ENCODE measurements at places on chromosomes 5 and 9. TPM values are rescaled to one million over a fixed set of nuclear protein-coding genes. Genes with fewer than 3 reads are reported as not detected.
A peak's percentile ranks its signal among the peaks of the same experiment; 100 is the strongest.

The GPX8 gene
- total RNA-seq, result 233 TPM

The PCDHA11 gene
- not detected for total RNA-seq

The MCIDAS gene
- not detected for total RNA-seq

The LCN1 gene
- total RNA-seq, result not detected

- H3K4me3 ChIP-seq, result no peak overlapping the region
- H3K27me3 ChIP-seq, result 0 out of 2 replicates have a peak, but pooled peaks cover 3% of the 10 kb centered on the region
- H3K4me1 ChIP-seq, result no peaks in the 10 kb centered on the region
- DNase-seq, result no peak
- no peaks in the 10 kb centered on the region for H3K36me3 ChIP-seq
These were observed 8.2 kb upstream of the CAMK4 start for GRCh38 chr5:111215971-111216370.

- DNase-seq, result peak; percentile 29
- H3K36me3 ChIP-seq, result peaks cover 31% of the 10 kb centered on the region
- no peak overlapping the region for H3K4me3 ChIP-seq
- peak overlapping the region; percentile 31 for H3K27ac ChIP-seq
- H3K27me3 ChIP-seq, result no peaks in the 10 kb centered on the region
These were observed 38.5 kb downstream of the STOM start for GRCh38 chr9:121331549-121331948.

GRCh38 chr5:92552206-92553160, 1028.5 kb downstream of the NR2F1-AS1 start:
- peak overlapping the region; percentile 45 for H3K4me3 ChIP-seq
- DNase-seq, result peak; percentile 96
- H3K27me3 ChIP-seq, result no peaks in the 10 kb centered on the region
- peak overlapping the region; percentile 94 for H3K27ac ChIP-seq

- peak overlapping the region; percentile 52 for H3K27ac ChIP-seq
- H3K27me3 ChIP-seq, result 0 out of 2 replicates have a peak, but pooled peaks cover 7% of the 10 kb centered on the region
- H3K4me3 ChIP-seq, result peak overlapping the region; percentile 84
- DNase-seq, result peak; percentile 86
- no peaks in the 10 kb centered on the region for H3K36me3 ChIP-seq
These were observed 449 bp upstream of the PCSK5 start for GRCh38 chr9:75889977-75890471.

DNA sequence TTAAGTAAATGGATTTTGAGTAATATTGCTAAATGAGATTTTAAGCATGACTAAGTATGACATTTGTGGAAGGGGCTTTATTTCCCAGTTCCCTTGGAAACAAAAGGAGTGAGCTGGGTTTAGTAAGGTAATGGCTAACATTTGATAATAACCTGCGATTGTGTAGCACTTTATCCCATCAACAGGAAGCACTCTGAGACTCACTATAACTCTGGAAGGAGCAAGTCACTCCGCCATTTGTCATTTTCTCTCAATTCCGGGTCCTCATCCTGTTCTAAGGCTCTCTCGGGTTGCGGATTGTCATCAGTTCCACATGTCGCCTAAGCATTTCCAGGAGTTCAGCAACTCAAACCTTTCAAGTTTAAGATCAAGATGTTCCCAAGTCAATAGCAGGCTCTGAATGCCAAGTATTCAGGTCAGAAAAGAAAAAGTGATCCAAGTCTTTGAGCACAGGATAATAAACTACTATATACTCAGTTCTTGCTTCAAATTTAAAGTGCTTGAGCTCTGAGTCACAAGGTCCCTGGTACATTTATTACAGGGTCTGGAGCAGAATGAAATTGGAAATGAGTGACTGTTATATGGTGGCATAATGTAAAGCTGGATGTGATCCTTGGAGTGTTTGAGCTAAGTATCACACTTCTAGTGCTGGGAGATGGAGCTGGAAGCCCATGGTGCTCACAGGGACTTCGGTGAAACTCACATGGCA, 39.3 kb downstream of the CAPSL start:
- no peaks in the 10 kb centered on the region for H3K36me3 ChIP-seq
- no peak for DNase-seq
- peaks cover 7% of the 10 kb centered on the region for H3K4me1 ChIP-seq
- H3K4me3 ChIP-seq, result no peak overlapping the region

DNA sequence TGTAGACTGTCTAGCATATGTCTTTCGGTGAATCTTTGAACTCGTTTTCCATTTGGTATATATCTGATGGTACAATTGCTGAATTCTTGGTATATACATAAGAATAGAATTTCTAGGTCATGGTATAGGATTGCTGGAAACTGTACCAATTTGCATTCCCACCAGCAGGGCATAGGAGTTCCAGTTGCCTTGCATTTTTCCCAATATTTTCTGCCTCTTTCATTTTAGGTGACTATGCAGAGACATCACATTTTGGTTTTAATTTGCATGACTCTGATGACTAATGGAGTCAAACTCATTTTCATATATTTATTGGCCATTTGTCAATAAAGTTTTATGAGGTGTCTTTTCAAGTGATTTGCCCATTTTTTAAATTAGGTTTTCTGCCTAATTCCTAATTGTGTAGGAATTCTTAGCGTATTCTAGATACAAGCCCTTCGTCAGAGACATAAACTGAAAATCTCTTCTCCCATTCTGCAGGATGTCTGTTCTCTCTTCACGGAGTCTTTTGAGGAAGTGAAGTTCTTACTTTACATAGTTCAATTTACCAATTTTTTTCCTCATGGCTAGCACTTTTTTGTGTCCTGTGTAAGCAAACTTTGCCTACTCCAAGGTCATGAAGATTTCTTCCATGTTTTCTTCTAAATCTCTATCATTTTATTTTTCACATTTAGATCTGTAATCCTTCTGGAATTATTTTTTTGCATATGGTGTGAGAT, 28.9 kb upstream of the PDCD1LG2 start:
- no peak overlapping the region for H3K4me3 ChIP-seq
- peak; percentile 10 for DNase-seq
- H3K27ac ChIP-seq, result no peak overlapping the region
- no peaks in the 10 kb centered on the region for H3K27me3 ChIP-seq

GRCh38 chr9:71308454-71308853, 187.0 kb upstream of the TRPM3 start:
- no peaks in the 10 kb centered on the region for H3K36me3 ChIP-seq
- no peak for DNase-seq
- no peaks in the 10 kb centered on the region for H3K4me1 ChIP-seq
- H3K27me3 ChIP-seq, result no peaks in the 10 kb centered on the region
- no peak overlapping the region for H3K4me3 ChIP-seq

GRCh38 chr5:11719888-11720481, 184.3 kb downstream of the CTNND2 start:
- no peaks in the 10 kb centered on the region for H3K4me1 ChIP-seq
- H3K27me3 ChIP-seq, result no peaks in the 10 kb centered on the region
- no peak overlapping the region for H3K27ac ChIP-seq
- no peak overlapping the region for H3K4me3 ChIP-seq
- DNase-seq, result peak; percentile 15

DNA sequence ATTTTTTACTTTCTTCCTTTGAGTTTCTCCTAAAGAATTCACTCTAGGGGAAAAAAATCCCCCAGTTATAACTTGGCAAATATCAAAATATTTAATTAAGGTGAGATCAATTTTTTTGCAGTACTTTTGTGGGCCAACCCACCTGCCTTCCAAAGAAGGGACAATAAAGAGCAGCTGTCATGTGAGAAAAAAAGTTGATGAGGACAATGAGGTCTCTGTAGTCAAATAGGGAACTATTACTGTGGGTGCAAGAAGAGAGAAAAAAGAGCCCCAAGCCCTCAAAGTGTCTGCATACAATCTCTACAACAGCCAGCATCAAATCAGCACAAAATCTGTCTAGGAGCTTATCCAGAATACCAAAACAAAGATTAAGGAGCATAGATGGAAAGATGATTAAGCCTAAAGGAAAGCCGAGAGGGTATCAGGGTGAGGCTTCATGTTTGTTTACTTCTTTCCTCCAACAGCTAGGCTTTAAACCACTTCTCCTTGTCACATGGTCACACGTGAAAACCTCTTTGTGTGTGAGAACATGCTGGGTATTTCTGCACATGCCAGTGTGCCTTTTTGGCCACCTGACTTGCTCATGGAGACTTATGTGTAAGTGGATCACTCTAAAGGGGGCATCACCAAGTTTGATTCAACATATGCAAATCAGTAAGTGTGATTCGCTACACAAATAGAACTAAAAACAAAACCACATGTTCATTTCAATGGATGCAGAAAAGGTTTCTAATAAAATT, 19.2 kb upstream of the FYB1 start:
- H3K4me1 ChIP-seq, result no peaks in the 10 kb centered on the region
- H3K27ac ChIP-seq, result no peak overlapping the region
- H3K4me3 ChIP-seq, result no peak overlapping the region
- no peak for DNase-seq
- H3K36me3 ChIP-seq, result no peaks in the 10 kb centered on the region

DNA sequence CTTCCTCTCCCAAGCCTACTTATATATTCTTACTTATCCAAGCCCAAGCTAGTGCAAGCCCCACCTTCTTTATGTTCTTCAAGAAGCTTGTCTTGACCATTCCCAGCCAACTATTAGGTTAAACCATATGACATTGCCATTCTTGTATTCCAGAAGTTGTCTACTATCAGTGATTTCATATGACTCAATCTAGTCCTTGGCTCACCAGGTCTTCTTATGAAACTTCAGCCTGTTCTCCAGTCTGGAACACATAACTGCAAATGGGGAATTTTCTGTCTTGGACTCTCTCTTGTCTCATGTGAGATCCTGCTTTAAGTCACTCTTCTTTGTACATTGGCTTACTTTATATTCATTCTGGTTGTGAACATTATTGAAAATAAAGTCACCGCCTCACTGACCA, 130.7 kb downstream of the TTLL11 start:
- H3K4me3 ChIP-seq, result no peak overlapping the region
- peak; percentile 54 for DNase-seq
- no peaks in the 10 kb centered on the region for H3K36me3 ChIP-seq
- no peaks in the 10 kb centered on the region for H3K27me3 ChIP-seq

- H3K27me3 ChIP-seq, result no peaks in the 10 kb centered on the region
- peak; percentile 39 for DNase-seq
- H3K36me3 ChIP-seq, result peaks cover 16% of the 10 kb centered on the region
- H3K4me1 ChIP-seq, result peaks cover 63% of the 10 kb centered on the region
These were observed 18.3 kb downstream of the PDGFRB start for GRCh38 chr5:150137168-150137957.

- no peak overlapping the region for H3K27ac ChIP-seq
- H3K36me3 ChIP-seq, result no peaks in the 10 kb centered on the region
- 0 out of 2 replicates have a peak, but pooled peaks cover 6% of the 10 kb centered on the region for H3K27me3 ChIP-seq
- H3K4me3 ChIP-seq, result no peak overlapping the region
These were observed 64.5 kb upstream of the SLC30A5 start for GRCh38 chr5:69029292-69029691.

DNA sequence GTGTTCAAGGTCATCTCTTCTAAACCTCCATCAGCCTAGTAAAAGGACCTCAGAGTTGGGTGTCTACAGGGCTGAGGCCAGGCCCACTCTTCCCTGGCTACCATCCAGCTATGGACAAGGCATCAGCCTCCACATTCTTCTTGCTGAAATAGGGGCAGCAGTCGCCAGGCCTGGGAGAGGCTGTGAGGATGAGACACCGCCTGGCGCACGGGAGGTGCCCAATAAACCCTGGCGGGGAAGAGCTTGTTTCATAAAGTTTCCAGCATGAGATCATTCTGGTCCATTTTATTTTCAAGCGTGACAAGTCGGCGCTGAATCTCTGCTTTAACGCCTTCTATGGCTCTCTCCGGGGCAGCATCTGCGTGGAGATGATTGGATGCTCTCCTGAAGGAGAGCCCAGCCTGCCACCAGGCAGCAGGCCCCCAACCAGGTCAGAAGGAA, 153.4 kb downstream of the OLFM1 start:
- no peaks in the 10 kb centered on the region for H3K36me3 ChIP-seq
- H3K4me1 ChIP-seq, result no peaks in the 10 kb centered on the region
- peaks cover 17% of the 10 kb centered on the region for H3K27me3 ChIP-seq
- no peak for DNase-seq

GRCh38 chr9:88952086-88952615, 39.1 kb upstream of the S1PR3 start:
- no peak overlapping the region for H3K4me3 ChIP-seq
- no peaks in the 10 kb centered on the region for H3K36me3 ChIP-seq
- H3K27me3 ChIP-seq, result no peaks in the 10 kb centered on the region
- peak; percentile 16 for DNase-seq
- H3K27ac ChIP-seq, result no peak overlapping the region
- peaks cover 38% of the 10 kb centered on the region for H3K4me1 ChIP-seq

- no peak overlapping the region for H3K27ac ChIP-seq
- no peak overlapping the region for H3K4me3 ChIP-seq
- DNase-seq, result peak; percentile 90
These were observed 7.9 kb downstream of the AK1 start for GRCh38 chr9:127869310-127870152.

GRCh38 chr5:28254846-28255245, 1216.5 kb upstream of the CDH9 start:
- H3K27ac ChIP-seq, result no peak overlapping the region
- H3K36me3 ChIP-seq, result no peaks in the 10 kb centered on the region
- no peaks in the 10 kb centered on the region for H3K4me1 ChIP-seq
- no peak overlapping the region for H3K4me3 ChIP-seq
- no peaks in the 10 kb centered on the region for H3K27me3 ChIP-seq
- DNase-seq, result no peak

DNA sequence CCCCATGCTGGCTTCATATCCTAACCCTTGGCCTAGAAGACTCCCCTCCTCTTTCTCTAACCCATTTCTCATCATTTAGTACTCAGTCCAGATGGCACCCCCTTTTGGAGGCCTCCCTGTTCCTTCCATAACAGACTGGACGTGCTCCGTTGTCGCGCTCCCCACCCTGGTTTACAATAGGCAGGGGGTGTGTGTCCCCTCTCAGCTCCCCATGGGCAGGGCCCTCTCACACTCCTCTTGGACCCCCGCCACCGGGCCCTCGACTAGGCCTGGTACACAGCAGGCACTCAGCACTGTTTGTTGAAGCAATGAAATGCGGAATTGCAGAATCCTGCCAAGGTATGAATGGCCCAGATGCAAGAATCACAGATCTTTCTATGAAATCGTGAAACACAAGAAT, 227.4 kb downstream of the FSTL4 start:
- H3K27me3 ChIP-seq, result peaks cover 10% of the 10 kb centered on the region
- no peak for DNase-seq
- H3K36me3 ChIP-seq, result no peaks in the 10 kb centered on the region
- H3K27ac ChIP-seq, result no peak overlapping the region
- no peak overlapping the region for H3K4me3 ChIP-seq
- no peaks in the 10 kb centered on the region for H3K4me1 ChIP-seq

- peak; percentile 78 for DNase-seq
- peaks cover 73% of the 10 kb centered on the region for H3K4me1 ChIP-seq
- peak overlapping the region; percentile 29 for H3K4me3 ChIP-seq
- H3K36me3 ChIP-seq, result no peaks in the 10 kb centered on the region
These were observed 86.5 kb downstream of the CEMIP2 start for GRCh38 chr9:71681708-71682272.

- no peaks in the 10 kb centered on the region for H3K27me3 ChIP-seq
- no peak overlapping the region for H3K4me3 ChIP-seq
- no peak overlapping the region for H3K27ac ChIP-seq
- no peaks in the 10 kb centered on the region for H3K36me3 ChIP-seq
- peaks cover 7% of the 10 kb centered on the region for H3K4me1 ChIP-seq
These were observed 449.6 kb upstream of the CLINT1 start for GRCh38 chr5:158308429-158309025.

DNA sequence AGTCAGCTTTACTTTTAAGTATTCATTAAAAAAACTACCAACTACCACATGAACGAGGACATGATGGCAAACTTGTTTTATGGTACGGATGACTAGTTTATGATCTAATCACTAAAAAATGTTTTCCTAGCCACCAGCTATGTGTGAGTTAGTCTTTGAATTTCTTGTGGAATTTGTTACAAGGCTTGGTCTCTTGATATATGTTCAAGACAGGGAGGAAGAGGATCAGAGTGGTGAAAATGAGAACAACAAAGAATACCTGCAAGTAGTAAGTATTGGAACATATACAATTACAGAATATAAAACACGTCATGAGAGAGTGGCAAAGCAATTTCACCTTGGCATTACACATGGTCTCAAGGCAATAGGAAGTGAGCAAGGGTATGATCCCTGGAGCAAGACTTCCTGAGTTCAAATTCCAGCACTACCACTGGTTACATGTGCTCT, 548.6 kb upstream of the TLE4 start:
- peak overlapping the region; percentile 22 for H3K4me3 ChIP-seq
- DNase-seq, result peak; percentile 84
- H3K36me3 ChIP-seq, result no peaks in the 10 kb centered on the region
- no peaks in the 10 kb centered on the region for H3K27me3 ChIP-seq

Data from GM23248 (cell line).